ENCODE measurements at places on chromosomes 6 and 20. TPM values are rescaled to one million over a fixed set of nuclear protein-coding genes. Genes with fewer than 3 reads are reported as not detected.

GRCh38 chr6:159125014-159125609, 44.1 kb upstream of the FNDC1 start:
- DNase-seq, result no peak

- no peak for DNase-seq
These were observed 138.2 kb downstream of the NKAIN2 start for GRCh38 chr6:123941855-123942254.

DNA sequence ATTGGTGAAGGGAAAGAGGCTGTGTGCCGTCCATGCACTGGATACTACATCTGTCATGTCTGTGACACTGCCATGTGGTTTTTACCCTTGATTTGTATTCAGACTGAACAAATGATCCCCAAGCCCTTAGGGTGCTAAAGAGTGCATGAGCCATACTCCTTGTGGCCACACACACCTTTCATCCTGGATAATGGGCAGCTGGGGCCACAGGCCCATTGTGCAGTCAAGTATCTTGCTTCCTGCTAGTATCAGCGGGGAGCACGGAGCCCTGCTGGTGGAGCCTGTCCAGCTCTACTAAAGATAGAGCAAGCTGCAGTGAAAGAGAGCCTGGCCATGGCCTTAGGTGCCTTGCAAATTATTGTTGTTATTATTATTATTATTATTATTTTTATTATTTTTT, 75.1 kb downstream of the SLX4IP start:
- DNase-seq, result no peak

The TMEM74B gene
- 4.2 TPM for total RNA-seq

The CCN6 gene
- not detected for total RNA-seq

DNA sequence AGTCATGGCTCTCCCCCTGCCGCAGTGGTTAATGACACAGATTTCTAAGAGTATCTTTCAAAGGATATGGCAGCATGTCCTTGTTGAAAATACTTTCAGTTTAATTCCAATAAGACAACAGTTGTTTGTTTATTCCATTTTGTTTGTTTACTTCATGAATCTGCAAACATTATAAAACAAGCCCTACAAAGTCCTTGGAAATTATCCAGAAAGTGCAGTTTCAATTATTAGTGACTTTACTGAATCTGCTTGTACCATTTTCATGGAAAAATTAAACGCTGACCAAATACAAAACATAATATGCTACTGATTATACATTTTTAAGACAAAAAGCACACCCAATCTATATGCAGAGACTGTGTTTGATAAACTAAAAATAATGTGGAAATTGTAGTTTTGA, 3.3 kb downstream of the HEY2 start:
- DNase-seq, result no peak

DNA sequence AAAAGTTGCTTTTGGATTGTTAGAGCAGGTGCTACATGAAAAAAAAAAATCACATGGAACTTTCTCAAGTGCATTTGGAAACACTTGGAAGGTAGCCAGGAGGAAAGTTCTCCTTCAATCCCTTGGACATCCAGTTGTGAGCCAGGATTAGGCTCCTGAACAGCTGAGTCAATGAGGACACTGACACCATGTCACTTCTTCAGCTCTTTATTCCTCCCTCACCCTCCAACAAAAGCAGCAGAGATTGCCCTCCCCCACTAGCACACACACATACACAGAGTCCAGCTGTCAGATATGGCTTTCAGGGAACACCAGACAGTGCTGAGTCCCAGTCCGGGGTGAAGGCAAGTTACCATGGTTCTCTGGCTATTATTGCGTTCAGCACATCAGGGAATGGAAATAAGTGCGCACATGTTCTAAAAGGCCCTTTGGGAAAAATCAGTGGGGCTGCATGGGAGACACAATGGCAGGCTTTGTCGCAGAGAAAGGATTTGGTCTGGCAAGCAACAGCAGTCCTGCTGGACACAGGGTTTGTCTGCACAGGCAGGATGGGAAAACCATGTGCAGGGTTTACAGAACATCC, 124.7 kb upstream of the MARCKS start:
- peak; percentile 80 for DNase-seq

The ZBP1 gene
- total RNA-seq, result not detected

- no peak for DNase-seq
These were observed 17.7 kb downstream of the RIPOR3 start for GRCh38 chr20:50673466-50674137.

The MACROD2 gene
- 11.9 TPM for total RNA-seq

GRCh38 chr6:21138336-21139069, 455.0 kb upstream of the SOX4 start:
- DNase-seq, result no peak

DNA sequence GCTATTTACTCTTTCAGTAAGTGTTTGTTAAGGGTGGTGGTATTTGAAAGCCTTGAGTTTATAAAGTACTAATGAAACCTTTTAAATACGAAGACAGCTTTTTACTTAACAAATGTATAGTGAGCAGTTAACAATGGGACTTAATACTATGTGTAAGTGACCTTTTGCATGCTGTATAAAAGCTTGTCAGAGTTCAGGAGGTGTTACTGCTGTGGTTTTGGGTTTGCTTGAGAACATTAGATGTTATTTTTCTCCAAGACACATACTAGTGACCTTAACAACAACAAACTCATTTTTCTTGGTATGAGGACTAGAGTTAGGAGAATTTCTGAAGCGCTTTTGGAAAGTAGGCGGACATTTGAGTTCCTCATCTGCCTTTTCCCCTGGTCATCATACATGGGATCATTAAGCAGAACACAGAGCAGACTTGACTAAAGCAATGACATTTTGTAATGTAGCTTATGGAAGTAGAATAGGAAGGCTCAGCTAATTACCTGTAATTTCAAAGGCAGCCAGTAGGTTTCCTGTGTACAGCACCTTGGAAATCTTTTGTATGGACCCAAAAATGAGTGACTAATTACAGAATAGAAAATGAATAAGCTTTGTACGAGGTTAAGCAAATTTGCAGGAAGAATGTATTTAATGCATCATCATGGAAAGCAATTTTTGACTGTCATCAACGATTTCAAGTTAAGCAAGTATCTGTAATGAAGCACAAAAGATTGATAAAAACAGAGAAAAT, 14.1 kb downstream of the CDYL start:
- no peak for DNase-seq

The ZC2HC1B gene
- total RNA-seq, result not detected

DNA sequence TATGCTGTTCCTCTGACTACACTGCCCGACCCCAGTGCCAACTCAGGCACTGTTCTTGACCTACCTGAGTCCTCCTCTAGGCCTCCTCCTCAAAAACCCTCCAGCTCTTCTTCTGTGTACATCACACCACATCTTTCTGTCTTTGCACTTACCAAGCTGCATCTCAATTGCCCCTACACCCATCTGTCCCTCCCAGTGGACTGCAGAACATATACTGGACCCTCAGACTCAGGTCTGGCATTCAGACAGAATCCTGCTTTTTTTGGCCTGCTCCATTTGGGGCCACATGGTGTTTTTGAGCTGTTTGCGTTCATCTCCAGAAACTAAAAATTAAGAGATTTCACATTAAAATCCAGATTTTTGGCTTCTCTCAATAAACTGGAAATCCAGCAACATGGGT, 23.2 kb upstream of the YWHAB start:
- no peak for DNase-seq

DNA sequence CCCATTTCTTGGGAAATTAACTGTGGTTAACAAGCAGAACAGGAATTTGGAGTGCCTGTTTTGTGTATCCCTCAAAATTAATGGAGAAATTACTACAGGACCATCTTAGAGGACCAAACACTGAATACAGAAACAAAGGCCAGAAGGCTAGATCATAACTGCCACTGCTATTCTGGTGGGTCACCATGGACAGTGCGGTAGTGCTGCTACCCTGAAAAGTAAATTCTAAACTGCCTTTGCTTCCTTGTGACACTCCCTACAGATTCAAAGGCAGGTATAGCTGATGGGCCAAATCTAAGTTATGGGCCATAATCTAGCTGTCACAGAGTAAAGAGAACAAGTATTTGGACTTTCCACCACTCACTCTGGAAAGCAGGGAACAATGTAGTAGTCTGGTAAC, 575.8 kb upstream of the ADGRB3 start:
- no peak for DNase-seq

The PROKR2 gene
- total RNA-seq, result not detected

DNA sequence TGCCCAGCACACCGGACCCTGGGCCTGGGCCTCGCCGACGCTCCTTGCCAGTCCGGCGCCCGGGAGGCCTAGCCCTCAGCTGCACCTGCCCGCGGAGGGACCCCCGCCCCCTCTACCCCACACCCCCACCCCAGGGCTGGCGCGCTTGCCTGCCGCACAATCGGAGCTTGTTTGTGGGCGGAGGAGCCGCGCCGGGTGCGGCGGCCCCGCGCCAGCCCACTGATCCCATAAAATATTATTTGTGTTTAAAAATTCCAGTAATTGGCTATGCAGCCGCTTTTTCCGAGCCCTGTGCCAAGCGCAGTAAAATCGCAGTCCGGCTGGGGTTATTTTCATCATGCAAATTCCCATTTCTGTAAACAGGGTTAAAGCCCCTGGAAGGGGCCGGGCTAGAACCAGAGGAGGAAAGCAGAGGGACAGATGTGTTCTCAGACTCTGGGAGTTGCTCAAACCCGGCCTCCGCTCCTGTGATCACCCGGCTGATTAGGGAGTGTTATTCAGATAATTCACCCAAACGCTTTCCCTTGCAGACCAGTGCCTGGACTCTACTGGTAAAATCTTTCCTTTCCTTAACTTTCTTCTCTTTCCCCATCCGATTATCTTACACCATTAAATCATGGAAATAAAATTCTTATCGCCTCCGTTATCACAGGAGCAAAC, 93.1 kb downstream of the NCR2 start:
- DNase-seq, result peak; percentile 50

DNA sequence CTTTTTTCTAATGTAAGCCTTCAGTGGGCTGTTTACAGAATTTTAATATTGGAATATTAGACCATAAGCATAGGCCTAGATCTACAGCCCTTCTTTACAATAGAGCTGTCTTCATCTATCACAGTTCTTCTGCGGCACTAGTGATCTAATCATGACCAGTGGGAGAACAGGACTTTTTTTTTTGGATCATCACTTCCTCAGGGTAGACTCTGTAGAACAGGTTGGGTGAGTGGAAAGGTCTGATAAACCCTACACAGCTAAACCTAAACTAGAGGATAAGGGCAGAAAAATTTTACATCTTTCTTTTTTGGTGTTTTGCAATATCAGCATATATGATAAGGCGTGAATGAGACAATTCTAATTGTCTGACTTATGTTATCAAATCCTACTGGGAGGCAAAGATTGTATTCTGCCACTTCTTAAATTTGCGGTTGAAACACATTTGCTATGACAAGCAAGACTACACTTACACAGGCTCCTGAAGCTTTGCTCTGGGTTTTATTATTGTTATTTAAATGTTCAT, 52.2 kb downstream of the GOPC start:
- DNase-seq, result no peak

The MRAP2 gene
- total RNA-seq, result 0.75 TPM

The GRIK2 gene
- total RNA-seq, result 1.5 TPM

The NINL gene
- total RNA-seq, result 32.2 TPM

DNA sequence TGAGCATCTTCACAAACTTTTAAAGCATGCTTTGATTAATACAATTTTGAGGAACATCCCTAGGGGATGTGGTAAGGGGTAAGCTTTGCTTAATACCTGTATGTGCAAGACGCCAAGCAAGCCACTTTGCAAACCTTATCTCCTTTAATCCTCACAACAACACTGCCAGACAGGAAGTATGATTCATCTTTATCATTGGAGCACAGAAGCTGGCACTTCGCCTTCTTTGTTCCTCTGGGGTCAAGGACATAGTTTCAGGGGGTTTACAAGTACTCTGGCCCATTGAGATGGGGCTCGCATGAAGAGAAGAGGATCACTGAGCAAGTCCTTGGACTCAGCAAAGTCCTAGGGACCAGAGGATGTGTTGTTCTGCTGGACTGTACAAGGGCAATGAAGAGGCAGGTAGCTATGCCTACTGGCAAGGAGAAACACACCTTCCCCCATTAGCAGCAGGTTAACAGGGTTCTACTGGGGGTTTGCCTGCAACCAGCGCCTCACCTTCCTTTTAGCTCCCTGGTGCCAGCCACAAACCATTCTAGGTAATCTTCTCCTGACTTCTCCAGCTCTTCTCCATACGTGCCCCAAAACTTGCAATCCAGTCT, 8.8 kb downstream of the TMEM244 start:
- no peak for DNase-seq

GRCh38 chr6:35573495-35574110, 60.9 kb upstream of the TULP1 start:
- no peak for DNase-seq

- peak; percentile 88 for DNase-seq
These were observed at the start of gene CLIC1 for GRCh38 chr6:31736021-31736767. TSS of gene CLIC1 (minus strand) at chr6:31736530. CDS start at chr6:31736300, 230 bp downstream.

- DNase-seq, result no peak
These were observed 7.4 kb downstream of the SLC22A1 start for GRCh38 chr6:160128879-160129516.

DNA sequence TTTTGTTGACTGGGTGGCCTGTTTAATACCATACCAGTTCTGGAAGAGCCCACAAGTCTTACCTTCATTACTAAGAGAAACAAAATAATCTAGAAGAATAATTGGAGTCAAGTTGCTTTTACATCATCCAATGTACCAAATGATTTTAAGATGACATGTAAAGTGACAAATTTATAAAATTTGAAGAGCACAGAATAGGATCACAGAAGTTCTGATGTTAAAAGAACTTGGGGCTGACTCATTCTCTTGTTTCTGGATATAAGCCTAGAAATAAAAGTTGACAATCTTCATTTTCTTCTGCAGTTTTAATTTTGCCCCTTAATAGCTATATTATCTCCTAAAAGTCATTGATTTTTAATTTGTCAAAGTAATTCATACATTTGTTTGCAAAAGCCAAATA, 317.5 kb upstream of the MARCKS start:
- no peak for DNase-seq

DNA sequence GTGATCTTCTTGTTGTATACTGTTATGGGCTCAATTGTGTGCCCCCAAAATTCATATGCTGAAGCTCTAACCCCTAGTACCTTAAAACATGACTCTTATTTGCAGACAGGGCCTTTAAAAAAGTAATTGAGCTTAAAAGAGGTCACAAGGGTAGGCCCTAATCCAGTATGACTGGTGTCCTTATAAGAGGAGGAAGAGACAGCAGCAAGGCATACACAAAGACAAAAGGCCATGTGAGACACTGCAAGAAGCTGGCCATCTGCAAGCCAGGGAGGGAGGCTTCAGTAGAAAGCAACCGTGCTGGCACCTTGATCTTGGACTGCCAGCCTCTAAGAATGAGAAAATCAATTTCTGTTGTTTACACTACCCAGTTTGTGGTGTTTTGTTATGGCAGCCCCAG, 8.4 kb downstream of the CAGE1 start:
- DNase-seq, result peak; percentile 2

Measured in neural progenitor cell (in vitro differentiated cells).